Ovary (tissue), 10 donors: ENCODE measurements at places on chromosomes 12 and 14.

DNA sequence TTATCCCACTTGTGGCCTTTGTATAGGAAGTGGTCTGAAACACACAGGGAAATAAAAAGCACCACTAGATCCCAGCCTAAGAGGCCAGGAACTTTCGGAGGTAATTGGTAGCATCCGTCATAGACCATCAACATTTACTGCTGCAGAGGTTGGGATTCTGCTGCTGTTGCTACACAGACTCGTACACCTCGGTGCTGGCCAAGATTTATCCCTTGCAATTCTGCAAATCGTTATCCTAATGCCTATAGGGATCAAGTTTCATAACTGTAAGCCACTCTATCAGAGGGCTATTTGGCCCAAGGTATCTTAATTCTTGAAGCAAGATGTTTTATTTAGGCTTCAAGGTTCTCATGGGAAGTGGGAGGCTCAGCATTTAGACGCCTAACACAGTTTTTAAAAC lies 913.6 kb downstream of the GALC start:
- no peak for DNase-seq

DNA sequence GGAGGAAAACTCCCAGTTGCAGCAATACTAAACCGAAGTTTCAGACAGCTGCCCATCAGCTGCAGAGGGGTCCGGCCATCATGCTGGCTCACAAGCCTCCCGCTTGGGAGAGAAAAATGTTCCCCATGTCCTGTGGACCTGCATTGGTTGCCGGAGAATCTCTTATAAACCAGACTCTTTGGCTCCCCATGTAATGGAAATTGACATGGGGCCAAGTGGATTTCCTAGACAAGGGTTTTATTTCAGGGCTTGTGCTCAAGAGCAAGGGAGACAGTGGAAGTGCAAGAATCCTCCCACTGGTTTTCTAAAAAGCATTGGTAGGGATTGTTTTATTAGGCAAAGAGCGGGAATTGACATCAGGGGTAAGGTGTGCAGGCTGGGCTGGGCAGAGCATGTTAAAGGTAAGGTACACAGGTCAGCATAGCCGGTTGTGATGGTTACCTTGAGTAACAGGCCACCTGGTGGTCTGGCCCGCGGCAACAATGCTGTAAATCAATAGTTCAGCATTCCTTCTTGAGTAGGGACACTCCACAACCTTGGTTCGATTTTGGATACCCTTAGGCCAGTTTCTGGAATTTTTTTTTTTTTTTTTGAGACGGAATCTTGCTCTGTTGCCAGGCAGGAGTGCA lies 135.4 kb downstream of the UNC79 start:
- no peak for DNase-seq

DNA sequence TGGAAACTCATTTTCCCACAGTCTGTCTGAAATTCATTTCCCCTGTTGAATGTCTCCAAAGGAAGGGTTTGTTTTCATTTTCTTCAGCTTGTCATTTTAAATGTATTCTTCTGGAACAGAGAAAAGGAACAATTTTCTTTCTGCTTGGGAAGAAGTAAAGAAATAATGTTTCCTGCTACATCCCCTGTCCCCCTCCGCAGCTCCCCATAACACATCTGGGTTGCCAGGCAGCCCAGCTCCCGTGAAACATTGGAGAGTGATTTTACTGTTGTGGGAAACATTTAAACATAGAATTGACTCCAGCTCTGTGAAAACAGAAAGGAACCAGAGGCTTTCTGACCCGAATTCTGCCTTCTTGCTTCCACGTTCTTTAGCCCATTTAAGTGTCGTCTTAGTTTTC lies 159.5 kb downstream of the TMEM132C start:
- DNase-seq = no peak

DNA sequence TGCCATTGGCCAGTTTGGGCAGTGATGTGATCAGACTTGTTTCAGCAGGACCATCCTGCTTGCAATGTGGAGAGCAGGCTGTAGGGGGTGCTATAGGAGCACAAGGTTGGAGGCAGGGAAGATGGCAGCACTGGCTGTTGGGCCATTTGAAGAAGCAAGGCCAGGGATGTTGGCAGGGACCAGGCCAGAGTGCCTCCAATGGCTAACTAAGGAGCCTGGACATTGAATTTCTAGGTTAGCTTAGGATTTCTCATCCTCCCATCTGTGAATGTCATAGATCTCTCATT lies 23.5 kb downstream of the FGF23 start:
- DNase-seq = no peak

DNA sequence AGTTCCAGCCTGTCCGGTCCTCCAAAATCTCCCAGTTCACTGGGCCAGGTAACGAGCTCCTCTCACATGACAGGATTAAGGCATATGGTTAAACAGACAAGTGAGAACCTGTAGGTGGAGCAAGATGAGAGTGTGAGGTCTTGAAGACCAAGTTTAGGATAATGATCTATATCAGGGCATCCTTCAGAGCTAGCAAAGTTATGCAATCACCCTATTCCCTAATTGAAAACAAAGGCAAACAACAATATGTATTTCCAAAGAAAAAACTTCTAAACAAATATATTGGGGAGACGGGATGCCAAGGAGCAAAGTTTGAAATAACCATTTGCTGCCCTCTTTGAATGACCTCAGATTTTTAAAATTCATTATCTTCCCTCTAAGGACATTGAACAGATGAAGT lies 571.2 kb downstream of the BCL11B start:
- no peak for DNase-seq

GRCh38 chr12:122062832-122063693 lies 15.5 kb upstream of the MLXIP start:
- peak; percentile 83 for DNase-seq

DNA sequence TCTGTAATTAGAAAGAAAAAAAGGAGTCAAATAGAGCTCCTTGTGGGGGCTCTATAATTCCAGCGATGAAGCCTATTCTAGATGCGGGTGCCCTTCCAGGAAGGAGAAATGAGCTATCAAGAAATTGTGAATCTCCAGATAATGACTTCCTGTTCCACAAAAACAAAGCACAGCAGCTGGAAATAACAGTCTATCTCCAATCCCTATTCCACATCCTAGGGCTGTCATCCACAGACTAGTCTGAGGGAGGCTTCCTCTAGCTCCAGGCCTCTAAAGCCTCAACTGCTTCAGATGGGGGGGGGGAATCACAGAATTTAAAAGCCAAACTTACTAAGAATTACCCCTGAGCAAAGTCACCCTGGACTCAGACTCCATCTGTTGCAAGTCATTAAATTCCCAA lies 77.4 kb upstream of the GTF2A1 start:
- no peak for DNase-seq

DNA sequence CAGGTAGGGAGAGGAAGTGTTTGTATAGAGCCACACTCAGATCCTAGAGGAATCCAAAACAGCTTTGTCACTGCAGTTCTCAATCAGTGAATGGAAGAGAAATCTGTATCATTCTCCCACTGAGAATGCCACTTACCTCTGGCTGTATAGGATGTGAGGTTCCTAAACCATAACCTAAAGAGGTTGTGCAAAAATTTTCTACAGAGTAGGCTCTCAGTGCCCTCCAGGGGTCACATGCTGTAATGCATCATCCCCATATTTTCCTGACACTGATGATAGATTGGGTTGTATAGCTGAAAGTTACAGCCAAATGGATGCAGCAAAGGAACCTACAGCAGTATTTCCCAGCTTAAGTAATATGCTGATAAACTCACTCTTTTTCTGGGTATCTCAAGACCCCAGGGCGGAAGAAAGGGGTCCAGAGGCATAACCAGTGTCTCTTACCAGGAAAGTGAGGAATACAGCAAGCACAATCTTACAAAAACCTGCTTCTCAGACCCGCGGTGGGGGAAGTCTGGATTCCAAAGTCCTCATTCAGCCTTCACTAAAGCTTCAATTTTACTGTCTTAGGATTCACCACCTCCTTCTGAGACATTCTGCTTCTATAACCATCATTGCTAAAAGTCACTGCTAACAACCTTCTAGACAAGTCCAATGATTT lies 3.8 kb downstream of the BCDIN3D start:
- no peak for DNase-seq

GRCh38 chr14:26138764-26139445 lies 458.9 kb downstream of the NOVA1 start:
- DNase-seq = no peak

- DNase-seq = no peak
Measured at GRCh38 chr14:70422538-70422937, 5.6 kb upstream of the SYNJ2BP start.

GRCh38 chr14:51540364-51540763 lies 111.3 kb upstream of the FRMD6 start:
- no peak for DNase-seq

DNA sequence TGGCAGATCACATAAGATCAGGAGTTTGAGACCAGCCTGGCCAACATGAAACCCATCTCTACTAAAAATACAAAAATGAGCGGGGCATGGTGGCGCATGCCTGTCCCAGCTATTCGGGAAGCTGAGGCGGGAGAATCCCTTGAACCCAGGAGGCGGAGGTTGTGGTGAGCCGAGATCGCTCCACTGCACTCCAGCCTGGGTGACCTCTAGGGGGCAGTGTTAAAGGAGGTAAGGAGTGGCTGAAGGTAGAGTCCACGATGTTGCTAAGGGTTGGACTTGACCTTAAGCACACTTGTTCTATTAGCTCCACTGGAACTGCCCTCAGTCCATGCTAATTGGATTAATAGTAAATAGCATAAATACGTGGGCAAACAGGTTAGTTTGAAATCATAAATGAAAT lies 62.4 kb upstream of the PSMC1 start:
- DNase-seq = no peak

GRCh38 chr12:90091809-90092208 lies 383.2 kb upstream of the ATP2B1 start:
- no peak for DNase-seq

DNA sequence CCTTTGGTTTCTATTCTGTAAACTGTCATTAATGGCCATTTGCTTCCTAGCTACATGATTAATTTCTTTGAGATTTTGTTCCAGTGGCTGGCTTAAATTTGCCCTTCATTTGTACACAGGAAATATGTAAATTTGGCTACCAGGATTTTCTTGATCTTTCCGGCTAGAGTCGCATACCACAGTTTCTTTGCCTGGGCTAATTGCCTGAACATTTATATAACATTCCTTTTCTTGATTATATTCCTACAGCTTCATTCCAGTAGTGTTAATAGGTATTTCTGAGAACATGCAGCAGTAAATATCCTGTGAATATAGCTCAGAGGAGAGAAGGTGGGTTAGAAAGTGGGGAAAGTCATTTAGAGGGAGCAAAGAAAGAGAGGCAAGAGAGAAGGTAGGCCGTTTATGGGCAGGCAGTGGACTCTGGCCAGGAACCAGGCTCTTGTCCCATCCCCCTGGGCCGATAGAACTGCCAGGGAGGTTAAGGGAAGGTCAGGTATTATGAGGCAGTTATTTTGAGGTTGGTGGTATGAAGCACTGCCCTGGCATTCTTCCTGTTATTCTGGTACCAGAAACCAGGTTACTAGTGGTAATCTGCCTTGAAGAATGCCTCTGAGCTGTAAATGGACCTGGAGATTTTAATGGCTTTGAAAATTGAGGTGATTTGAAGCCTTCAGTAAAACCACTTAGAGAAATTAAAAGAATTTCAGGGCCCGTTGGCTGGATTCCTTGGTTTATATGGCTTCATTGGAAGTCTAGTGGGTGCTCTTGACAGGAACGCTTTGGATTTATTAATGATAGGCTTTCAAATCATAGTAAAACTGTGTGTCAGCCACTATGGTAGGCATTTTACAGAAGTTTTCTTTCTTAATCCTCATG lies 4.4 kb downstream of the RNF10 start:
- peak; percentile 33 for DNase-seq
